ENCODE measurements at places on chromosomes 11 and 22.

DNA sequence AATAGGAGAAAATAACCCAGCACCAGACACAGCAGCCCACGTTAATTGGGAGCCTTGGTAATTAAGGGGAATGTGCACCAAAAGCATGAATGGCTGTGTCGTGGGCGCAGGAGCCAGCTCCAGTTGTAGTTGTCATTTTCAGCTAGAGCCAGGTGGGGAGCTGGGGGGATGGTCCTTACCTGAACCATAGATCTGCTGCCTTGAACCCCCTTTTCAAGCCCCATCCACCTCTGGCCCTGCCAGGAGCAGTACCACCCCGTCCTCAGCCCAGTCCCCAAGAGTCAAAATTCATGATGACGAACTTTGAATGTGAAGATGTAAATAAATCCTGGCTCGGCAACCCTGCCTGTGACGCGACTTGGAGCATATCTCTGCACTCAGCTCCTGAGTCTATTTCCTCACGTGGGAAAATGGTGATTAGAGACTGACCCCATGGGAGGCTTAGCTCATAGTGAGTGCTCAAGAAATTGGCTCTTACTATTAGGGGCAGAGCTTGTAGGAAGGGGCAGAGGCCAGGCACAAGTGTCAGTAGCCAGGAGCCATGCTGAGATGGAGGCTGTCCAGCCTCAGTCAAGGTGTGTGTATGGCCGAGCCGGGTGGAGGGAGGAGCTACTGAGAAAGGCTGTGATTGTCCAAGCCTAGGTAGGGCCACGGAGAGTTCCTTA is 794 bp upstream of the FXYD6 start:
- no peak for DNase-seq

DNA sequence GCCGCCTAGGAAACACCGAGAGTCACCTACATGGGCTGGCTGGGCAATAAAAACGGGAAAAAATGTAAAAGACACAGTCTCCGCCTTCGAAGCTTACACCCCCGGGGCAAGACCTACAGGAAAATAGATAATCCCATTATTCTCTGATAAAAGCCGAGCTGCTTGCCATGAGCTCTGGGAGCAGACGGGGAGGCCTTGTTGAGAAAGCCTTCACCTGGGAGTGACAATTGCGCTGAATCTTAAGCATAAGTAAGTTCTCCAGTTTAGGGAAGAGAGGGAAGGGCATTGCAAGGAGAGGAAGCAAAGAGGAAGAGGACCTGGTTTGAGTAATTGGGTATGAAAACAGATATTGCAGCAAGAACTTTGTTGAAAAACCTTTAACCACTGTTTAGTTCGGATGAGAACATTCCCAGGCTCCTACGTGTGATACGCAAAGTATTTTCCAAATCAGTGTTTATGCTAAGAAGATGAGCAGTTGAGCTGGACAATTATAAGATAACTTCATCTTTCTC is 813 bp upstream of the BTBD10 start:
- no peak for DNase-seq

DNA sequence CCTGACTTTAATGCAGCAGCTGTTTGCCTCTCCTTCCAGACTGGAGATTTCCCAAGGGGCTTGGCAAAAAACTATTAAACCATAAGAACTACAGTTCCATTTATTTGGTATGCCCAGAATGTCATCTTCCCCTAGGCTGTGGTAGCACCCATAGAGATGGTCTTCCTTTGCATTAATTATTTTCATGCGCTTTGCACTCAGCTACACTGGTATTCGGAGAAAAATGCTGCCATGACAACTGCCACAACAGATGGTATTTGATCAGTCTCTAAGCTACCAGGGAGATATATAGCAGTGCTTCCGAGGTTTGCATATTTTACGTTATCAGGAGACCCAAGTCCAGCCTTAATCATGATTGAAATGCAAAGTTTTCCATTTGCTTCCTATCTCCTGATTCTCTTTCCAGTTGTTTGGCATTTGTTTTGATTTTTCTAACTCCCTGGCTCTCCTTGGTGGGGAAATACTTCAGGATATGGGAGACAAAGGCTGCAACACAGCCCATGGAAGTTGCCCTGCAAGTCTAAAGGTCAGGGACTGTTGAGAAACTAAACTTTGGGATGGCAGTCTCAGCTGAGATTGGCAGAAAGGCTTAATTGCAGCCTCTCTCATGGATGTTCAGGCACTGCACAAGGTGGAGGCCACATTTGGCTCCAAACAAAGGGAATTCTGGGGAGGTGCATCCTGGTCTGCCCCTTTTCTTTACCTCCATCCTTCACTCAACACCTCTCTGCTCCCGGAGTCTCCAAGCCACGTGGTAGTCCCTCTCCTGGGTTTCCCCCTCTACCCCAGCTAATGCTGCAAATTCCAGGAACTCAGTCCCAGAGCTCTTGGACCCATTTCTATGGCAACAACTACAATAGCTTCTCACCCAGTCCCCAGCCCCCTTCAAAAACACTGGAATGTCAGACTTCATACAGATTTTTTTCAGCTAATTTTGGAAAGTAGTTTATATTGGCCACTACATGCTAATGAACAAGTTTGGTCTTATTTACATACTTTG is 151.8 kb downstream of the NAV2 start:
- no peak for DNase-seq

GRCh38 chr11:125995313-125995712 is 49.5 kb downstream of the VSIG10L2 start:
- no peak for DNase-seq

DNA sequence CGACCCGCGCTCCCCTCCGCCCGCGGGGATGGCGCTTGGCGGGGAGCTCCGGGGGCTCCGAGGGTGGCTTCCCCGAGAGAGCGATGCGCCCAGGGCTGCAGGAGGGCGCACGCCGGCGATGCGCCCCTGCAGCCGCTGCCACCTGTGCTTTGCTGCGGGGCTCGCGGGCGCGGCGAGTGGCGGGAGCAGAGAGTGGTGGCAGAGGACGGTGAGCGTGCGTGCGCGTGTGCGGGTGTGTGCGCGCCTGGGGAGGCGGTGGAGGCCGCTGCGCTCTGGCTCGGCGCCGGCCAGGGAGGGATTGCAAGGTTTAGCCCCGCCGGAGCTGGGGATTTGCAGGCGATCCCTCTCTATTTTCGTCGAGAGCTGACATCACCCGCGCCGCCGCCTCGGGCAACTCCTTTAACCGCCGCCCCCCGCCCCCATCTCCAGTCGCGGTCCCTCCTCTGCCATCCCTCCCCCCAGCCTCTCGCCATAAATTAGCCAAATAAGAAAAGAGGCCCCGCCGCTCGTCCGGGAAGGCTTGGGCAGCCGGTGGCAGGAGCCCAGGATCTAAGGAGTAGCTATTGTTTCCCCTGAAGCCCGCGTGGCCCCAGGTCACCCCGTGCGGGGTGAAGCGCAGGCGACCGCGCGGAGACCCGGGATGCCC is at the start of gene SLC1A2:
TSS of gene SLC1A2 (minus strand) at position 375 of the 646 bp plus-strand sequence. CDS start 592 bp downstream, outside the sequence.
- DNase-seq: no peak

DNA sequence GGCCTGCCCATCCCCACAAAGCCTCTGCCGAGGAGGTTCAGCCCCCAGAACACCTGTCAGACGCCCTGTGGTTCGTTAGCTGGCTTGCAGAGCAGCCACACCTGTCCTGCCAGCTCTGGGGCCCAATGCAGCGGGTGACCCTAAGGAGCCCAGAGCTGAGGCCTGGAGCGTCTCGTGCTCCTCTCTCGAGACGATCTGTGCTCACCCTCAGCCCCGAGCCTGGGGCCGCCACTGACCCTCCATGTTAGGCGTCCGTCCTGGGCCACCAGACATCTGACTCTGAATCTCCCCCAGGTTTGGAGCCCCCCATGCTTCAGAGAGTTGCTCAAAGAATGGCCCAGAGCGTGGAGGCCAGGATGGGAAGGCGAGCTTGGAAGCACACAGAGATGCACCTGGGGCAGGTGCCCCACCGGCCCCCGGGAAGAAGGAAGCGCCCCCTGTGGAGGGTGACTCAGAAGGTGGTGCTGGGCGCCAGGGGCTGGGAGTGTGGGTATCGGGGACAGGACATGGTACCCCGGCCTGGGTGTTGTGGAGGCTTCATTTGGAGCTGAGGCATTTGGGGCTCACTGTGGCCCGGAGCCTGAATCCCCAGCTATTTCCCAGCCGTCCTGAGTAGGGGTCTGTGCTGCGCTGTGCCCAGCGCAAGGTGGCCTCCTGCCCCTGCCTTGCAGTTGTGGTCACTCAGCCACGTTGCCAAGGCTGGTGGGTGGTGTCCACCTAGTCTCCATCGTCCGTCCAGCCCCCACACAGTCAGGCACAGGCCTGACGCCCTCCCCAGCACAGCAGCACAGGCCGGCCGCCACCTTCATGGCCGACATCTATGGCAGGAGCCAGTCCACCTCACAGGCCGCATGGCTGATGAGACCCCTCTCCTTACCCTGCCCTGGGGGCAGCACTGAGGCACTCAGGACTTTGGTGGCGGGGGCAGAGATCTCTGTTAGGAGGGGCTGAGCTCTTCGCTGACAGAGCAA is 36.2 kb downstream of the SBF1 start:
- no peak for DNase-seq

DNA sequence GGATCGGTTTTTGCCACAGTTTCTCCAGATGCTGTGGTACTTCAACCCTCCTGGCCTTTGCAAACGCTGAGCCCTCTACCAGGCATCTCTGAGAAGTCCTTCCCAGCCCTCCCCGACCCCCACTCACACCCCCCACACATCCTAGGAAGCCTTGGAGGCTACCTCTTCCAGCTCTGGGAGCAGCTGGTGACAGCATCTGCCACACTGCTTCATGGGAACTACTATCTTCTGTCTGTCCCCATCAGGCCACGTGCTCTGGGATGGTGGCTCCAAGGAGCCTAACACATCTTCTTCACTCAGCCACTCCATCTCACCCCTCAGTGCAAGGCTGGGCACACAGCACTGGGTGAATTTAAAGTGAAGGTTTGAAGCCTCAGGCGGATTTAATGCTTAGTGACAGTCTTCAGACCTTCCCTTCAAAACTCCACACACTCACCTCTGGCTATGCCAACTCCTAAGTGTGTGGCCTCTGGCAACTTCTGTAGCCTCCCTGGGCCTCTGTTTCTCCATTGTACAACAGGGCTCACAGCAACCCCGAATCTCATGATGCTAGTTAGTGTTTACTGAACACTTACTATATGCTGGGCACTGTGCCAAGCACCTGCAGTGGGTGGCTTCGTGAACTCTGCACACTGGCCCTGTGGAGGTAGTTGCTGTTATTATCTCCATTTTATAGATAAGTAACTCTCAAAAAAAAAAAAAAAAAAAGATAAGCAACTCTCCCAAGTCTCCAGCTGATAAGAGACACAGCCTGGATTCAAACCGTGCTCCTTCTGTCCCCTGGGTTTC is 7.3 kb upstream of the TP53I11 start:
- no peak for DNase-seq

DNA sequence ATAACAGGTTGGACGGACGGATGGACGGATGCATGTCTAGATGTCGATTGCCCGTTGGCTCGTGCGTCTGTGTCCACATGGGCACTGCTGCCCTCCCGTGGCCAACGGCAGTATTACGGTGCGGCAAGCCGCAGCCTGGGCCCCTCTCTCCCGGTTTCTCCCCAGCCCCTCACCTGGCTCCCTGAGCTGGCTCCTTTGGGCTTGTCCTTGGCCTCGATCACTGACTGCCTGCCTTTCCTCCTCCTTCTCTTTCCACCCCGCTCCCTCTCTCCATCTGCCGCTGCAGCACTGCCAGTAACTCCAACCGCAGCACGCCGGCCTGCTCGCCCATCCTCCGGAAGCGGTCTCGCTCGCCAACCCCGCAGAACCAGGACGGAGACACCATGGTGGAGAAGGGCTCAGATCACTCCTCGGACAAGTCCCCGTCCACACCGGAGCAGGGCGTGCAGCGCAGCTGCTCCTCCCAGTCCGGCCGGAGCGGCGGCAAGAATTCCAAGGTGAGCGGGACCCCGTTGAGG is 77.3 kb downstream of the SCN3B start:
- peak; percentile 67 for DNase-seq

GRCh38 chr11:860234-861104 is 17.8 kb downstream of the TSPAN4 start:
- DNase-seq: no peak

- no peak for DNase-seq
These were observed 9.8 kb upstream of the FUT4 start for GRCh38 chr11:94533696-94534630.

- peak; percentile 18 for DNase-seq
These were observed 10.9 kb downstream of the TNNT3 start for GRCh38 chr11:1930462-1930830.

GRCh38 chr11:98725471-98725870 is 295.3 kb upstream of the CNTN5 start:
- no peak for DNase-seq

DNA sequence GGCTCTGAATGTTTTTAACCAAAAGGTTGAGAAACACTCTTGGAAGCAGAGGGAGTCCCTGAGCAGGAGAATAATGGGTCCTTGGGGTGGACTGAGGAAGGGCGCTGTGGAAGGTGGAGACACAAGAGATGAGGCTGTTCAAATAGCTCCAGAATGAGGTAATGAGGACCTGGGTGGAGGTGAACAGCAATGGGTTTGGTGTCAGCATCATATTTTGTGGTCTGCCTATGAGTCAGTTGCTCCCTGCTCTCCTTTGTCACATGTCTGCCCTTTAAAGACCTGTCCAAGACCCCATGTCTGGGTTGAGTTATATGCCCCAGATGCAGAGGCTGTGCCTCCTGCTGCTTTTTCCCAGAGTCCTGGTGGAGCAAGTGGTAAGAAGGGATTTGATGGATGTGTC is 113.6 kb downstream of the BARX2 start:
- DNase-seq: no peak

- no peak for DNase-seq
These were observed 6.1 kb downstream of the MRPL11 start for GRCh38 chr11:66432597-66432996.

DNA sequence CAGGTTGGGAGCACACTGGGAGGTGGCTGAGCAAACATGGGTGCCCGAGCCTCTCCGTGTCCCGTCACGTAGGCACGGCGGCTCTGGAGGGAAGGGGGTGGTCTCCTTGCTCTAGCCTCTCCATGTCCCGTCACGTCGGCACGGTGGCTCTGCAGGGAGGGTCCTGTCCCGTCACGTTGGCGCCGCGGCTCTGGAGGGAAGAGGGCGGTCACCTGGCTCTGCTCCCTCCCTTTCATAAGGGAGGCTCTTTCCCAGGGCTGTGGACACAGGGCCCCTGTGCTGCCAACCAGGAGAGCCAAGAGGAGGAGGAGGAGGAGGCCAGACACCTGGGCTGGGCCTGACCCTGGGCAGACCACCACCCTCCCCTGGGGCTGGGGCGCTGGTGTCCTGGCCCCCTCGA is 1173.7 kb downstream of the BRD1 start:
- DNase-seq: no peak

DNA sequence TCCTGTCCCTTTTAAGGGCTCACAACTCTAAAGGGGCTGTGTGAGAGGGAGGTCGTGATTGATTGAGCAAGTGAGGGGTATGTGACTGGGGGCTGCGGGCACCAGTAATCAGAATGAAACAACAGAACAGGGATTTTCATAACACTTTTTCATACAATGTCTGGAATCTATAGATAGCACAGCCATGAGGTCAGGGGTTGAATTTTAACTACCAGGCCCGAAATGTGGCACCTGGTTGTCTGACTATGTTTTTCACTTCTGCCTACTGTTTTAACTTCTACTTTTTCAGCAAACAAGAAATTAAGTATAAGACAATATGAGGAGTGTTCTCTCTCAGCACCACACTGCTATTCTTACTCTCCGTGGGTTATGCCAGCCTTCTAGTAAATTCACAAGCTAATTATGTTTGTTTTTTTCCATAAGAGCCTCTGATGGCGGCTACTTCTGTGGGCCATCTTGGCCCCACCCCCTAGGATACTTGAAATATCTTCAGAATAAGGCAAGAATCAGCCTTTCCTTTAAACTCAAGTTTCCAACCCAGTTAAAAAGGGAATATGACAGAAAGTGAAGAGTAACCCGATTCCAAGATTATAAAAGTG is 552.8 kb upstream of the CHORDC1 start:
- no peak for DNase-seq

- no peak for DNase-seq
These were observed 21.4 kb upstream of the EHF start for GRCh38 chr11:34599406-34599945.

- no peak for DNase-seq
These were observed 15.3 kb upstream of the CWF19L2 start for GRCh38 chr11:107472966-107473365.

Measured in CD8-positive, alpha-beta T cell (primary cell).